ENCODE measurements at places on chromosomes 4 and X. TPM values are rescaled to one million over a fixed set of nuclear protein-coding genes. Genes with fewer than 3 reads are reported as not detected.

Gene PRDM5
- 13.9 TPM for polyA plus RNA-seq

Gene FAM149A
- polyA plus RNA-seq, result 8.9 TPM

Gene PUDP
- polyA plus RNA-seq, result 41.2 TPM

Gene SPANXA2
- not detected for polyA plus RNA-seq

Gene UGT2B17
- polyA plus RNA-seq, result not detected

DNA sequence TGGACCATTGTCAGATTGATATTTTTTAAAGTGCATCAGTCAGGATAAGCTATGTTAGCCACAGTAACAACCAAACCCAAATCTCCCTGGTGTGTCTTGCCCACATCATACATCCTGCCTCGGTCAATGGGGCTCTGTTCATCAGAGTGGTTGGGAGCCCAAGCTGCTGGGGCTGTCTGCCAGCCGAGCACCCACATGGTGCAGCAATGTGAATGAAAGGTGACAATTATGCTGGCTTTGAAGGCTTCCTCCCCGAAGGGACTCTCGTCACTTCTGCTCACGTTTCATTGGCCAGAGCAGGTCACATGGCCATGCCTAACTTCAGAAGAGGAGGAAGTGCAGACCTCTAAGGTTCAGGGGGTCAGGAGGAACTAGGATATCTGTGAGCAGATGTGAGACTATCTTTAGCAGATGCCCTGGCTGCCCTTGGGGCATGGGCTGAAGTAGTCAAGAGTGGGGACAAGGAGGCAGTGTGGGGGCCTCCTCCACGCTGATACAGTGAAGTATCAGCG, 1.3 kb upstream of the JAKMIP1 start:
- no peak for DNase-seq

DNA sequence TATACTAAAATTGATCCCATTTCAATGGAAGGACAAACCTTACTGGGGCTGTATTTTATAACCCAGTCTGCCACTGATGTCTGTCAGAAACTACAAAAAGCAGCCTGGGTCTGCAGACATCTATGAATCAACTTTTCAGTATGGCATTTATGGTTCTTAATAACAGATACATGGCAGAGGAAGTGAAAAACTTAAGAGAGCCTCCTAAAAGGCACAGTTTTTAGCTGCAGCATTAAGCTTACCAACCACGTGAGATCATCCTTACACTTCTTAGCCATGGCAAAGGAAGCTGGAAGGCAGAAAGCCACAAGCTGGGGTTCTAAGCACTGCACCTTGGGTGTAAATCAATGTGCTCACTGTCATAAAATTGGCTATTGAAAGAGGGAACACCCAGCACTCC, 16.6 kb upstream of the UGT2B17 start:
- DNase-seq, result no peak

DNA sequence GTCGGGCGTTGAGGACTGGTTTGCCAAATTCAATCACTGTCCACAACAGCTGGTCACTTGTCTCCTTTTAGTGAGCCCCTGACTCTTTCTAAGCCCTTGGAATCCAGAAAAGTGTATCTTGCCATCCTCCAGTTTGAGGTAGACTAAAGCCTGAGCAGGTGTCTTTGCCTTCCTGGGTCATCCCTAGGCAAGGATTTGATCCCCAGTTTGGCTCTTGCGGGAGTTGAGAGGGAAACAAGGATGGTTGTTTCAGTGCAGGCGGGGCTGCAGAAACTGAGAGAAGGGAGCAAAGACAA, 2.2 kb upstream of the FGF5 start:
- no peak for DNase-seq

GRCh38 chrX:39859991-39860861, 237.5 kb downstream of the BCOR start:
- peak; percentile 73 for DNase-seq

GRCh38 chr4:52376132-52376704, 282.9 kb downstream of the USP46 start:
- peak; percentile 66 for DNase-seq

DNA sequence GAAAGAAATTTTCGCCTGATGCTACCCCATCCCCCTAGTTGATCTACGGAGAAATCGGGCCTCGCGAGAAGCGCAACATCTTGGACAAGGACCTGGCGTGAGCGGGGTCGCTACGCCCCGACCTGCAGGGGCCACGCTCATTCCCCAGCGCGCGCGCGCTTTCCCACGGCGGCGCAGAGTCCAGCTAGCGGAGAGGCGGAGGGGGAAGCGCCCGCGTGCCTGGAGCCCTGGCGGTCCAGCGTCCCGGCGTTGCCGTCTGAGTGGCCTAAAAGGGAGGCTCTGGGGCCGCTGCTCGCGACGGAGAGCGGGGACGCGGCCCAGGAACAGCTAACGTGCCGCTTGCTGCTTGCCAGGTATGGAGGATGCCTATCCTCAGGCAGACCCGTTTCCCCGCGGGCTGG, 6.0 kb upstream of the SOX3 start:
- DNase-seq, result no peak

GRCh38 chrX:15804563-15804962, 14.3 kb downstream of the ZRSR2 start:
- no peak for DNase-seq

DNA sequence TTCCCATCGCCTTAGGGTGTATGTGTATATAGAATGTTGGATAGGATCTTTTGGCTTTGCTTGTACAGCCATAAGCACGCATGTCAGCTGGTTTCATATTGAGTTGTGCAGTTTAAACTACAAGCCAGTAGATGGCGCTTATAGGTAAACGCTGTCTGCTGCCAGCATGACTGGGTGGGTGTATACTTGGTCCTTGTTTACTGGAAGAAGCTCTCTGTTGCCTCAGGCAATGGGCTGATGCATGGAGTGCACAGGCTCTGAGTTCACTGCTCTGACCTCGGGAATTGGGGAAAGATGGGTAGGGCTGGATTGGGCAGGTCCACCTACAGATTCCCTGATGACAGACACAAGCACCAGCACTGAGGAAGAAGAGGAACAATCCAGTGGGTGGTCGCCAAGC, 831.5 kb downstream of the STIM2 start:
- no peak for DNase-seq

DNA sequence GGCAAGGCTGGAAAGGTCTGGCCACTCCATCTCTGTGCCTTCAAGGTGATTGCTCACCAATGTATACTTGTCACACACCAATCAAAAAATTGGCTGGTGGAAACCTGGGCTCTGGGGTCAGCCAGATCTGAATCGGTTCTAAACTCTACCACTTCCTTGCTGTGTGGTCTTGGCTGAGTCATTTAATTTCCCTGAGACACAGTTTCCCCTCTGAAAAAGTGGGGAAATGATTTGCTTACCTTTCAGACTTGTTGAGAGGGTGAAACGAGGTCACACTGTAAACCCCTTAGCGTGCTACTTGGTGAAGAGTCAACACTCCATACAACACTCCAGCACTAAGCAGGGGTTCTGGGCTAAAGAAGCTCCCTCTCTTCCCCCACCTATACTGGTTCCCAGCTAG, 252.3 kb upstream of the ZIC3 start:
- no peak for DNase-seq

- no peak for DNase-seq
Observed at GRCh38 chrX:31168551-31168950, 96.7 kb upstream of the FTHL17 start.

- no peak for DNase-seq
Observed at GRCh38 chr4:168765726-168766125, 244.3 kb downstream of the CBR4 start.

DNA sequence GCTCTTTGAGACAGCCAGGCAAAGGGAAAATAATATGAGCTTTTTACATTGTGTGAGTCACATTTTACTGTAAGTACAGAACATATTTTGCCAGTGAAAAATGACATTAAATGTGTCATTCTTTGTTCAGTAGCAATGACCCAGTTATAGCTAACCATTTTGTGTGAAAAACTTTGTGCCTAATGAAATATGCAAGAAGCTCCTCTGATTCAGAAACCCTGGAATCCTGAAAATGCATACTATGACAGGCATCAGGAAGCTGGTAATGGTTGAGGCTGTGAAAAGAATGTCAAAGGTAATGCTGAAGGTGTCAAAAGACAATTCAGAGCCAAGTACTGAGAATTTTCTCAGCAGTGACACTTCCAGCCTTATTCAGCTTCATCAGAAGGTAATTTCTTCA, 549.5 kb upstream of the SMIM31 start:
- DNase-seq, result no peak

DNA sequence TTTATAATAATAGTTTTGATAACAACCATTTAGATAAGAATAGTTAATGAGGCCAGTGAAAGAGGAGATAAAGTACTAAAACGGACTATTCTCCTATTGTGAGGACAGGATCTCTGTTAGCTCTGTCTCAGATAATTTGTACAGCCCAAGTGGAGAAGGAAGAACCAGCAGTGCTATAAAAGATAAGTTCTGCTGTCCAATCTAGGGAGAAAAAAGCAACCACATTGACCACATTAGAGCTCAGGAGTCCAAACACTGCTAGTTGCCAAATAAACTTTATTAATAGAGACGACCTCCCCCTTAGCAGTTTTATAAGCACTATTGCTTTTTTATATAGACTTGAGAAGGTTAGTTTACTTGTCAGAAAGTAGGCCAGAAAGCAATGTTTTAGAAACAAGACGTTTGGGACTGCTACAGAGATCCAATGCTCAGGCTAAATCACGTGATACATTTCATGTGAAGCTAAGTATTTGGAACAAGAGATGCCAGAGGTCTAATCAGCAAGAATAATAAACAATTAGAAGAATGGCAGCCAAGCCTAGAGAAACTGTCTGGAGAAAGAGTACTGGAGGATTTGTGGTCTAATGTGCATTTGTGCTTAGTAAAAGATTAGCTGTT, 15.9 kb downstream of the IL15 start:
- no peak for DNase-seq

GRCh38 chr4:146522869-146523205, 1.1 kb upstream of the SLC10A7 start:
- peak; percentile 5 for DNase-seq

GRCh38 chr4:48031802-48032525, 15.4 kb downstream of the NIPAL1 start:
- peak; percentile 18 for DNase-seq
